Stimulated activated CD8-positive, alpha-beta memory T cell treated with anti-CD3 and anti-CD28 coated beads, Interleukin-4, amount 100 ng/mL, for 48 hours (primary cell): ENCODE measurements at places on chromosomes 6 and 20.

- no peak for DNase-seq
Measured at GRCh38 chr6:13446381-13446780, 41.0 kb downstream of the GFOD1 start.

DNA sequence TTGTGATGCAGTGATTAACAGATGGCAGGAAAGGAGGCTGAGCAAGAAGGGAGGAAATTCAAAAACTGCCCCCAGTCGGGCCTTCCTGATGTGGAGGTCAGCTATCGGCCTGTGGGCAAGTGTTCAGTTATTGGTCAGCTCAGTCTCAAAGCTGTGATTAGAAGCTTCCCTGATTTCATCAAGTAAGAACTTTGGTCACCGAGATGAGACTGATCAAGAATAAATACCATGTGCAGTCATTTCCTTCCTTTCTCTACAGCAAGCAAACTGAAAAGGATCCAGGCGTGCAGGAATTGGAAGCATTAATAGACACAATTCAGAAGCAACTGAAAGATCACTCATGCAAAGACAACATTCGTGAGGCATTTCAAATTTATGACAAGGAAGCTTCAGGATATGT lies 69.7 kb downstream of the EFHC1 start:
- DNase-seq: no peak

DNA sequence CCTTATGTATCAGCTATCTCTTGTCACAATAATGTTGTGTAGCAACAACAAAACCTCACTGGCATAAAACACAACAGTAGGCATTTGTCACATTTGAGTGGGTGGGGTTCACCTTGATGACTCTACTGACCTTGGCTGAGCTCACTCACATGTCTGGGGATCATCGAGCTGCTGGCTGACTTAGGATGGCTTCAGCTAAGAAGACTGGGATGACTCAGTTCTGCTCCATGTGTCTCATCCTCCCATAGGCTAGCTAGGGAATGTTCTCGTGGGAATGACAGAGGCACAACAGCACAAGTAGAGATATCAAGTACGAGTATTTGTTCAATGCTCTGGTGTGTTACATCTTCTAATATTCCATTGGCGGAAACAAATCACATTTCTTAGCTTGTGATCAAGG lies 167.9 kb downstream of the PLCB1 start:
- DNase-seq: no peak

GRCh38 chr6:159982731-159983506 lies 14.0 kb downstream of the IGF2R start:
- DNase-seq: no peak

- no peak for DNase-seq
Measured at GRCh38 chr20:63529180-63529860, 7.9 kb downstream of the PTK6 start.

GRCh38 chr6:130679684-130680083 lies 147.5 kb upstream of the SMLR1 start:
- no peak for DNase-seq

DNA sequence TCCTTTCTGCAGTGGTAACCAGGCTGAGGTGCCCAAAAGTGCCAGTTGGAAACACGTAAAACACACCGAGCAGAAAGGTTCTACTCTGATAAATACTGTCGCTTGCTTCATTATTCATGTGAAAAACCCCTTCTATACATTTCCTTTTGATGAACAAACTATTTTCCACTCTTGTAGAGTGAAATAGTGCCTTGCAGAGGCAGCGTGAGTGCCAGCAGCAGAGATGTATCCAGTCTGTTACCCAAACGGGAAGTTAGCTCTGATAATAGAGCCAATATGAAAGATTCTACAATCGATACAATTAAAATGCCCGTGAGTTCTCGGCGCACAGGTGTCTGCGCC lies 1.5 kb downstream of the ZBTB46 start:
- DNase-seq: no peak

DNA sequence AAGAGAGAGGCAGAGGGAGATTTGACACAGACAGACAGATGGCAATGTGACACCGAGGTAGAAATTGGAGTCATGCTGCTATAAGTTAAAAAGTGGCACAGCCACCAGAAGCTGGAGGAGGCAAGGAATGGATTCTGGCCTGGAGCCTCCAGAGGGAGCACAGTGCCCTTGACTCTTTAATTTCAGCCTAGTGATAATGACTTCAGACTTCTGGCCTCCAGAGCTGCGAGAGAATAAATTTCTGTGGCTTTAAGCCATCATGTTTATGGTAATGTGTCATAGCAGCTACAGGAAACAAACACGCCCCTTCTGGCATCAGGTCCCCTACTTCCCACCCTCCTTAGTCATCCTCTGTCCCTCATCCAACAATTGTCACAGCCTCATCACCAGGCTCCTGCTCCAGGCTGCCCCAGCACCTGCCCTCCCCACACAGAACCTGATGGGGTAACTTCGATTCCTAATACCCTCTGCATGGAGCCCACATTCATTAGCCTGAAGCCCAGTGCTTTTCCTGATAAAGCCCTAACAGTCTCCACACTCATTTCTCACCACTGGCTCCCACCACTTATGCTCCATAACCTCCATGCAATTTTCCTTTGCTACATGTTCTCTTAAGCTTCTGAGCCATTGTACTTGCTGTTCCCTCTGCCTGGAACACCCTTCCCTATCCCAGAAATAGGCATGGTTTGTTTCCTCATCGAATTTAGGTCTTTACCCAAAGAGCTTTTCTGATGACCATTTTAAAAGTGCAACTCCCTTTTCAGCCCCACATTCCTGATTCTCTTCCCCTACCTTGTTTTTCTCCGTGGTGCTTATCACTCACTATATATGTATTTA lies 69.7 kb upstream of the TOX2 start:
- no peak for DNase-seq

DNA sequence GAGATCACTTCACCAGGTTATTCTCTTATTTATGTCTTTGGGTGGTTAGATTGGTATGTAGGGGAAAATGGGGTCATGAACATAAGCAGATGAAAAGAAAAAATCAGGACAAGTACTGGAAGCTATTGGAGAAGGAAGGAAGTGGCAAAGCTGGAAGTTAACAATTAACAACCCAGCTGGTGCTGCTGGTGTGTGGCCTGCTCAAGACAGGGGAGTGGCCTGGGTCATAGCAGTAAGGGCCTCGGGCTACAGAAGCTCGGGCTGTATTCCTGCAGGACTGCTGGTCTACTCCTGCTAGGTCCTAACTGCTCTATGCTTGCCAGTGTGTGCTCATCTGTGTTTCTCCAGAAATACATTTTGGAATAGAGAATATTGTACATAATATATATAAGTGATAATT lies 19.6 kb downstream of the MYLIP start:
- no peak for DNase-seq

- no peak for DNase-seq
Measured at GRCh38 chr20:51387125-51387875, 155.2 kb downstream of the NFATC2 start.

DNA sequence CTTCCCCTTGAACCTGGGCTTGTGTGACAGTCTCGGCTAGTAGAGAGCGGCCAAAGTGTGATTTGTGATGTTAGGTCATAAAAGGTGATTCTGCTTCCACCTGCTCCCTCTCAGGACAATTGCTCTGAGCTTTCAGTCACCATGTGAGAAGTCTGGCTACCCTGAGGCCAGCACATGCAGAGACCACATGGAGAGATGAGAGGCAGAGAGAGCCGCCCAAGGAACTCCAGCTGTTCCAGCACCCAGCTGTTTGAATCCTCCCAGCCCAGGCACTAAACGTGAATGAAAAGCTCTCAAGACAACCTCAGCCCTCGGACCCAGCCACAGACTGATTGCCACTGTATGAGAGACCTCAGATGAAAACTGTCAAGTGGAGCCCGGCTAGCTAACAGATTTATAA lies 143.4 kb upstream of the EEF1E1 start:
- no peak for DNase-seq

DNA sequence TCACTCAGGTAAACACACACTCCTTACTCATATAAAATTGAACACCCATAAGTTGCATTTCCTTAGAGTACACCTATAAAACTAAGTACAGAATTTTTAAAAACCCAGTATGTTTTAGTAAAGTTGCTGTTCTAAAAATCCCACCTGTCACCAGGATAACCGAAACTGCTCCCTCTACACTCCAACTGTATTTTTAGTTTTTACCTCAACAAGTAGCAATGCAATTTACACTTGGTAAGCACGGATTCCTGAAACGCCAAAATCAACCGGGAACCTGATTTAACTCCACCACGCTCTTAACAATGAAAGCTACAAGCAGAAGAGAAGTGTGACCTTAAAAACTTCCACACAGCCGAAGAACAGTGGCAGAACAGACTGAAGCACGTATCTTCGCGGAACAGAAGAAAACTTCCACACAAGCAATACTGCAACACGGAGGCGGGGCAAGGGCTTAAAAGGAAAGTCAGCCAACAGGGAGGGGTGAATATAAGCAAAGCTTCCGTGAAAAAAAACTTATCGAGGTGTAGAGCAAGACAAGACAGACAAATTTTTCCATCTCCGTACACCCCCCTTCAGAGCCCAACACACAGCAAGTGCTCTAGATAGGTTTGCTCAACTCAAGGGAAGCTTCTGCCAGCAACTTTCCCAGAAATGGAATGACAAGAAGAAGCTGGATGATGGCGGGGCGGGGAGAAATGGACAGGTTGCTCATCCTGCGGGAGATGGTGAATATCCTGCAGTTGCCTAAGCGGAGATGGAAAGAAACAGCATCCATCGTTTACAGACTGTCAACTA lies 1.4 kb downstream of the STAU1 start:
- DNase-seq: peak; percentile 74

- no peak for DNase-seq
Measured at GRCh38 chr20:61066526-61066925, 185.5 kb upstream of the CDH4 start.

GRCh38 chr20:23122796-23123655 lies 36.9 kb upstream of the CD93 start:
- no peak for DNase-seq

GRCh38 chr6:147808640-147809039 lies 300.1 kb downstream of the SAMD5 start:
- DNase-seq: no peak

- peak; percentile 99 for DNase-seq
Measured at GRCh38 chr6:33585403-33586107, 5.5 kb upstream of the BAK1 start.

- DNase-seq: no peak
Measured at GRCh38 chr6:13433709-13434121, 53.7 kb downstream of the GFOD1 start.
